ENCODE measurements at places on chromosomes 4 and X.
A peak's percentile ranks its signal among the peaks of the same experiment; 100 is the strongest.

DNA sequence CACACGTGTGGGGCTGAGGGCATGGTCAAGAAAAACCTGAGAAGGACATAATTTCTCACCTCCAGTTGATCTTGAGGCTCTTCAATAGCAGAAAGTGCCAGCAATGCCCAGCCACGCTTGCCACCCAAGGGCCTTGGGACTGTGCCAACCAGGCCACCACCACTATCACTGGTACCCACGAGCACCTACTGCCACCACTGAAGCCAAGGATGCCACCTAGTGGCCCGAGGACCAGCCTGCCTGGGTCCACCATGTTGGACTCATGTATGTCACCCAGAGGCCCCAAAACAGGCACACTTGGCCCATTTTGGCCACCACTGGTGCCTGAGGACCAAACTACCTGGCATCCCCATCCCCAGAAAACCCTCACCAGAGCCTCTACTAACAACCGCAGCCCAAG, 191.8 kb downstream of the ADAM29 start:
- peak; percentile 59 for DNase-seq
- H3K4me1 ChIP-seq = no peaks in the 10 kb centered on the region
- no peaks in the 10 kb centered on the region for H3K36me3 ChIP-seq
- H3K4me3 ChIP-seq = no peak overlapping the region

- no peaks in the 10 kb centered on the region for H3K4me1 ChIP-seq
- DNase-seq = no peak
- H3K27ac ChIP-seq = no peak overlapping the region
- H3K27me3 ChIP-seq = no peaks in the 10 kb centered on the region
Measured at GRCh38 chr4:87304745-87305432, 17.8 kb downstream of the HSD17B13 start.

DNA sequence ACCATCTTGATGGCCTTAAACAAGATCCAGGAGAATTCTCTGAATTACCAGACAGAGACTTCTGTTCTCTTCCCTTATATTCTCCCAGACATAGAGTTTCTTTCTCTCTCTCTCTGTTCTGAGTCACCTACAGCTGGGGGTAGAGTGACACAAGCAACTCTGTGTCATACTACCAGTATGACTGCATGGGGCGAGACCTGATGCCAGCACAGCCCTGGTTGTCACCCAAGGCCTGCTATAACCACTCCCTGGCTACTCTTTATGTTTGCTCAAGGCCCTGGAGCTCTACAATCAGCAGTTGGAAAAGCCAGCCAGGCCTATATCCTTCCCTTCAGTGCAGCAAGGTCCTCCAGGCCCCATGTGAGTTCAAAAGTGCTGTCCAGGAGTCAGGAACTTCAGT, 114.2 kb upstream of the TENT5D start:
- no peaks in the 10 kb centered on the region for H3K27me3 ChIP-seq
- H3K4me3 ChIP-seq = no peak overlapping the region
- H3K36me3 ChIP-seq = no peaks in the 10 kb centered on the region
- no peak overlapping the region for H3K27ac ChIP-seq

DNA sequence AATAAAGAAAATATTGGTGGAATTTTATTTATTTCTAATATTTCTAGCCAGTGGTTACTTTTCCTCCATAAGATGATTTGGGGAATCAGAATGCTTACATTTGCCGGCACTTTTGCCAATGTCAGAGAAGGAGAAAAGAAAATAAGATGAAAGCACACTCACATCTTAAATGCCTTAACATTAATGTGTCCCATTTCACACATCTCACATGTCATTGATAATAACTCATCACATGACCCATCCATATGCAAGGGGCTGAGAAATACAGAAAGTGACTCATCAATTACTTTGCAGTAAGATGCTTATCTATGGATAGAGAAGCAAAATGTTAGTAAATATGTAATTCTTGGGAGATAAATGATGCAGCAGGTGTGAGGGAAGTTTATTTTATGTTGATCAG, 1531.0 kb downstream of the PCDH7 start:
- H3K27me3 ChIP-seq = no peaks in the 10 kb centered on the region
- no peak for DNase-seq
- H3K4me3 ChIP-seq = no peak overlapping the region
- no peak overlapping the region for H3K27ac ChIP-seq

DNA sequence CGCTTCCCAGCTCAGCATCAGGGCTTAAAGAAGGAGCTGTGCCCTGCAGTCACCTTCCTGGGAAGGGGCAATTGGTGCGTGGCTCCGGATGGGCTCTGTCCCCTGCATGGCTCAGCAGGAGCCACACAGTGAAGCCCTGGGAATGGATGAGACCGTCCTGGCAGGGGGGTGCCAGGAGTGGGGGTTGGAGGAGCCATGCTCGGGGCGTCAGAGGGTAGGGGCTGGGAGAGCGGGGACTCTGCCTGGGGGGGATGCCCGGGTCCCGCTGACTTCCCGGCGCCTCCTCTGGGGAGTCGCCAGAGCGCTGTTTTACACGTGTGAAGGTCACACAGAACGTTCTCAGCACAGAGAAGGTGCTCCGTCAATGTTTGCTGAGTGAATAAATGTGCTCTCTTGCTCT, 184.1 kb downstream of the AFAP1 start:
- H3K27ac ChIP-seq = no peak overlapping the region
- H3K4me3 ChIP-seq = no peak overlapping the region
- no peaks in the 10 kb centered on the region for H3K27me3 ChIP-seq
- DNase-seq = no peak
- H3K36me3 ChIP-seq = no peaks in the 10 kb centered on the region

Measured in sigmoid colon (tissue), 7 donors.